ENCODE measurements at places on chromosomes 13 and 19. TPM values are rescaled to one million over a fixed set of nuclear protein-coding genes. Genes with fewer than 3 reads are reported as not detected.

Gene PAN3
- total RNA-seq: 21.2 TPM

Gene NLRP9
- total RNA-seq: not detected

Gene ZNF177
- total RNA-seq: 0.91 TPM

Gene NEK5
- total RNA-seq: 0.10 TPM

Gene CTXN1
- total RNA-seq: not detected

Gene ZNF285
- total RNA-seq: 0.67 TPM

Gene IZUMO2
- total RNA-seq: not detected

Gene C2CD4C
- total RNA-seq: 0.10 TPM

Gene WDR87
- not detected for total RNA-seq

GRCh38 chr13:71090990-71091389, 776.0 kb downstream of the DACH1 start:
- no peak overlapping the region for H3K4me3 ChIP-seq
- H3K27me3 ChIP-seq: no peaks in the 10 kb centered on the region
- H3K27ac ChIP-seq: no peak overlapping the region
- H3K36me3 ChIP-seq: no peaks in the 10 kb centered on the region
- no peak for DNase-seq
- no peaks in the 10 kb centered on the region for H3K4me1 ChIP-seq

DNA sequence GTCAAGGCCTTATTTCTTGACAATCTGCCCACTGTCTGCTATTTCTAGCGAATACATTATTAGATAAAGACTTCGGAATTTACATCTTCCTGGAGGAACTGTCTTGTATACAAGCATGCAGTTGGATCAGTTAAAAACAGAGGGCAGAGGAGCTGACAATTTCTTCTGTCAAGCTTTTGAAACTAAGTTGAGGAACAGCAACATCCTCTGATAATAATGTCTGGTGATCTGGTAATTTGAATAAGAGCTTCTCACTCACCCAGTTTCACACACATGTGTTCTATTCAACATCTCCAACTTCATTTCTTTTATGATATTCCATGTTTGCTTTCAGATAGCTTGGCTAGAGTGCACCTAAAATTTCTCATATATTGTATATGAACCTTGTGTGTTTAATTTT, 50.2 kb downstream of the MTMR6 start:
- DNase-seq: no peak
- no peaks in the 10 kb centered on the region for H3K27me3 ChIP-seq
- H3K36me3 ChIP-seq: peaks cover 5% of the 10 kb centered on the region
- H3K4me1 ChIP-seq: peaks cover 2% of the 10 kb centered on the region
- no peak overlapping the region for H3K27ac ChIP-seq

- no peak for DNase-seq
- H3K4me1 ChIP-seq: peaks cover 22% of the 10 kb centered on the region
Measured at GRCh38 chr13:33723365-33723764, 94.6 kb upstream of the RFC3 start.

- no peak overlapping the region for H3K4me3 ChIP-seq
- no peaks in the 10 kb centered on the region for H3K4me1 ChIP-seq
- no peaks in the 10 kb centered on the region for H3K27me3 ChIP-seq
- no peaks in the 10 kb centered on the region for H3K36me3 ChIP-seq
- H3K27ac ChIP-seq: no peak overlapping the region
Measured at GRCh38 chr13:107124129-107124718, 556.3 kb upstream of the ARGLU1 start.

DNA sequence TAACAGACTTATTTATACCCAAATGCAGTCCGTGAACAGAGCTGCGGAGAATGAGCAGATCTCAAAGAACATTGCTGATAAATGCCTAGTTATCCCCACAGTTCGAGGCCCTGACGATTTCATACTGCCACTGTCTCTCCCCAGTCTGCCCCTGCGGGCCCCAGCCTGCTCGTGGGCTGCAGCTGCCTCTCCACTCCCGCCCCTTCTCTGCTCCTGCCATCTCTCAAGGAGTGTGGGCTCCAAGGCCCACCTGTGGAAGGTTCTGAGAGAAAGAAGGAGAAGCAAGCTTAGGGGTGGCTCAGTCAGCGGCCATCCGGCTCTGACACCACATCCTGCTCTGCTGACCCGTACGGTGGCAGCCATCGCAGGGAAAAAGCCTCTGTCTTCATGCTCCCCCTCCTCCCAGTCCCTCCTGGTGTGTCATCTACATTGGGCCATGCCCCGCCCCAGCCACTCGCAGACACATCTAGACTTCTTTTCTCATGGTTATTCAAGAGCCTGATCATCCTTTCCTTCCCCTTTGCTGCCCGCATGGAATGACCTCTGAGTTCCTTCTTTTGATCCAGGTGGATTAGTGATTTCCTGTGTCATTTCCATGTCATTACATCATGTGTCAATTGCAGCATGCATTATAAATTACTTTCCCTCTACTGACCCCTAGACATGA, 52.0 kb downstream of the EPS15L1 start:
- no peak for DNase-seq
- H3K4me3 ChIP-seq: no peak overlapping the region
- H3K27ac ChIP-seq: no peak overlapping the region
- peaks cover 7% of the 10 kb centered on the region for H3K36me3 ChIP-seq

- no peaks in the 10 kb centered on the region for H3K27me3 ChIP-seq
- no peak overlapping the region for H3K4me3 ChIP-seq
- no peak overlapping the region for H3K27ac ChIP-seq
- peaks cover 11% of the 10 kb centered on the region for H3K4me1 ChIP-seq
- DNase-seq: peak; percentile 93
Measured at GRCh38 chr19:49987159-49987698, 26.3 kb upstream of the SIGLEC11 start.

DNA sequence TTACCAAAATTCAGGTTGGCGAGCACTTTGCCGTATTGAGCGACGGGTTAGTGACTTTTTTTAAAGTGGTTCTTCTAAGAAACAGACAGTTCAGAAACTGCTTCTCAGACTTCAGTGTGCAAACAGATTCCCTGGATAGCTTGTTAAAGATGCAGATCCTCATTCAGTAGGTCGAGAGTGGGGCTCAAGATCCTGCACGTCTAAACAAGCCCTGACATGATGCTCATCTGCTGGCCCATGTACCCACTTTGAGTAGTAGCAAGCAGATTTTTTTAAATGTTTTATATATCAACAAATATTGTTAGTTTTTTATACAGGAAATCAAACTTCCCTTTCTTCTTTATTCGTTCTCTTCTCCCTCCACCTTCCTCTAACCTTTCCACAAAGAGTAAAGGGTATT, 7.3 kb downstream of the METTL21C start:
- H3K27me3 ChIP-seq: no peaks in the 10 kb centered on the region
- no peaks in the 10 kb centered on the region for H3K36me3 ChIP-seq
- H3K4me1 ChIP-seq: peaks cover 14% of the 10 kb centered on the region
- DNase-seq: no peak
- H3K4me3 ChIP-seq: no peak overlapping the region

- H3K4me3 ChIP-seq: no peak overlapping the region
- DNase-seq: peak; percentile 34
- peak overlapping the region; percentile 67 for H3K27ac ChIP-seq
- H3K4me1 ChIP-seq: peaks cover 14% of the 10 kb centered on the region
- no peaks in the 10 kb centered on the region for H3K27me3 ChIP-seq
Measured at GRCh38 chr19:50003810-50004419, 21.3 kb downstream of the VRK3 start.

DNA sequence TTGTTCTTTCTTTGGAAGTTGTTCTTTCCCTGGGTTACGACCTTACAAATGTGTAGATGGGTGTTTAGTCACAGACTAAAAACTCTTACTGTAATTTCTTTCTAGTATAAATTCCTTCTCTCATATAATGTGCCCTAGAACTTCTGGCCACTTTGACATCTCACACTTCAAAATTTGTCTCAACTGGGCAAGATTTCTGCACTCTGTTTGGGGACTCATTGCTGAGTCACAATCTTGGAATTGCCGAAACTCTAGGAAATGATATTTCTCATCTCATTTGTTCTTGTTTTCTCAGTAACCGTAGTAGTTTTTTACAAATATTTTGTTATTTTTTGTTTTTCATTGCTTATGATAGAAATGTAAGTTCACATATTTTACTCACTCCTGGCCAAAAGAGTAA, 2523.2 kb upstream of the PCDH20 start:
- DNase-seq: no peak
- H3K4me1 ChIP-seq: no peaks in the 10 kb centered on the region
- no peak overlapping the region for H3K27ac ChIP-seq
- H3K36me3 ChIP-seq: no peaks in the 10 kb centered on the region

DNA sequence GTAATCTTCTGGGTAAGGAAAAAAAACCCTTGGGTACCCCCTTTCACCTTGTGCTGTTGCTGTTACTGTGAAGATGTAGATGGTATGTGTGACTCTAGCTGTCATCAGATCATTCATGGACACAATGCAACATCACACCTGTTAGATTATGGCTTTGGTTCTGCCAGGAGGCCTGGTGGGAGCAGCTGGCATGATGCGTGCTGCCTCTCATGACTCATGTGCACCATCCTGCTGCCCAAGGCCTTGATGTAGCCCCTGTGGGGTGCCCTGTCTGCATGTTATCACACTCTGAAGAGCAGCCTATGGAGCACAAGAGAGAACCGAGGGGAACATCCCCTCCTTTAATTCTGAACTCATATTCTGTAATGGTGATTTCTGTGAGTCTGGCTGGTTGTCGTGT, 57.7 kb upstream of the TEX29 start:
- no peak for DNase-seq
- peaks cover 32% of the 10 kb centered on the region for H3K36me3 ChIP-seq
- no peak overlapping the region for H3K4me3 ChIP-seq

- no peak for DNase-seq
- H3K27me3 ChIP-seq: no peaks in the 10 kb centered on the region
- H3K27ac ChIP-seq: no peak overlapping the region
- no peaks in the 10 kb centered on the region for H3K36me3 ChIP-seq
- H3K4me3 ChIP-seq: no peak overlapping the region
Measured at GRCh38 chr13:28750187-28751045, 31.6 kb upstream of the SLC46A3 start.

GRCh38 chr13:98225036-98225940, 48.2 kb upstream of the RNF113B start:
- H3K4me1 ChIP-seq: no peaks in the 10 kb centered on the region
- H3K36me3 ChIP-seq: no peaks in the 10 kb centered on the region
- H3K27ac ChIP-seq: no peak overlapping the region
- peaks cover 2% of the 10 kb centered on the region for H3K27me3 ChIP-seq
- no peak for DNase-seq
- no peak overlapping the region for H3K4me3 ChIP-seq

DNA sequence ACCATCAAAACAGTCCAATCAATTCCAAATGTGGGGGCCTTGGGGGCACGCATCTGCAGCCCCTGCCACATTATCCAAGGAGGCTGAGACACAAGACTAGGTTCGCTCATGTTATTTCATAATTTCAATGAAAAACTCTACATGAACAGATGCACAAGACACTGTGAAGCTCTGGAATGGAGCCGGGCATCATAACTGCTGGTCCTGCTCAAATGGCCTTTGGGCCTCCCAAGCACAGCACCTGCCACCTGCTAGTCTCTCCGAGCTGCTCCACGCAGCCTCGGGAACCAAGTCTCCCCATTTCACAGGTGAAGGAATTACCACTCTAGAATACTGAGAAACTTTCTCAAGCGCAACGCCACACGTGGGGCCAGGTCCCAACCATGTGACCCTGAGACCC, 16.9 kb downstream of the CARS2 start:
- H3K4me3 ChIP-seq: no peak overlapping the region
- no peak overlapping the region for H3K27ac ChIP-seq
- H3K36me3 ChIP-seq: peaks cover 23% of the 10 kb centered on the region
- no peaks in the 10 kb centered on the region for H3K4me1 ChIP-seq

- no peaks in the 10 kb centered on the region for H3K36me3 ChIP-seq
- no peaks in the 10 kb centered on the region for H3K4me1 ChIP-seq
- peaks cover 15% of the 10 kb centered on the region for H3K27me3 ChIP-seq
- no peak overlapping the region for H3K4me3 ChIP-seq
Measured at GRCh38 chr19:34507414-34508067, 26.0 kb downstream of the WTIP start.

GRCh38 chr19:18683109-18683957, at the start of gene CRTC1:
TSS of gene CRTC1 (plus strand) at chr19:18683680. CDS start at chr19:18683703, 23 bp downstream.
- H3K4me1 ChIP-seq: peaks cover 18% of the 10 kb centered on the region
- peak within 1 kb of the TSS; percentile 84 for H3K27ac ChIP-seq
- H3K4me3 ChIP-seq: peak within 1 kb of the TSS; percentile 87
- DNase-seq: peak; percentile 94
- H3K36me3 ChIP-seq: no peaks in the 10 kb centered on the region

- peaks cover 10% of the 10 kb centered on the region for H3K36me3 ChIP-seq
- no peak overlapping the region for H3K4me3 ChIP-seq
- H3K27ac ChIP-seq: no peak overlapping the region
Measured at GRCh38 chr19:16160445-16160942, 12.8 kb downstream of the CIB3 start.

- no peak overlapping the region for H3K4me3 ChIP-seq
- no peak for DNase-seq
- H3K27ac ChIP-seq: no peak overlapping the region
Measured at GRCh38 chr13:47119575-47120235, 222.9 kb upstream of the HTR2A start.
